ENCODE measurements at places on chromosomes 7 and 10. TPM values are rescaled to one million over a fixed set of nuclear protein-coding genes. Genes with fewer than 3 reads are reported as not detected.

The GIMAP6 gene
- not detected for total RNA-seq

The CFTR gene
- not detected for total RNA-seq

The FBXO24 gene
- 0.12 TPM for total RNA-seq

The FGF8 gene
- total RNA-seq: 0.08 TPM

The GPR158 gene
- total RNA-seq: 0.06 TPM

The FGL2 gene
- not detected for total RNA-seq

The MYH16 gene
- 0.88 TPM for total RNA-seq

The RARRES2 gene
- not detected for total RNA-seq

The GARIN1A gene
- total RNA-seq: 0.80 TPM

The PPP1R9A gene
- 5.7 TPM for total RNA-seq

The WASL gene
- total RNA-seq: 27.6 TPM

The DPY19L1 gene
- 59.3 TPM for total RNA-seq

The SPDYE2B gene
- total RNA-seq: not detected

The PSMG3 gene
- total RNA-seq: 107 TPM

The FAM200A gene
- 4.6 TPM for total RNA-seq

The MAT1A gene
- total RNA-seq: 0.11 TPM

The OPALIN gene
- not detected for total RNA-seq

The IFIT2 gene
- 3.2 TPM for total RNA-seq

The EPHB6 gene
- 0.81 TPM for total RNA-seq

The DNAJC30 gene
- 10.4 TPM for total RNA-seq

The LHFPL3 gene
- total RNA-seq: not detected

The CNNM1 gene
- 19.0 TPM for total RNA-seq

The GLI3 gene
- 0.34 TPM for total RNA-seq

The C10orf62 gene
- not detected for total RNA-seq

The PDE1C gene
- 7.1 TPM for total RNA-seq

The FAM221A gene
- 1.6 TPM for total RNA-seq

The CELF2 gene
- total RNA-seq: 0.10 TPM

The PTPN20 gene
- total RNA-seq: 4.9 TPM

The ALDH18A1 gene
- 53.0 TPM for total RNA-seq

The FAM237B gene
- total RNA-seq: not detected

The GRID2IP gene
- total RNA-seq: not detected

The C7orf33 gene
- not detected for total RNA-seq

The ATP6V1F gene
- total RNA-seq: 255 TPM

The SLC13A1 gene
- not detected for total RNA-seq

The SDHAF3 gene
- 16.6 TPM for total RNA-seq

The BUD23 gene
- 131 TPM for total RNA-seq
